ENCODE measurements at places on chromosomes 1 and 21. TPM values are rescaled to one million over a fixed set of nuclear protein-coding genes. Genes with fewer than 3 reads are reported as not detected.
A peak's percentile ranks its signal among the peaks of the same experiment; 100 is the strongest.

GRCh38 chr1:2800664-2801045, 838 bp downstream of the TTC34 start:
- DNase-seq: no peak

DNA sequence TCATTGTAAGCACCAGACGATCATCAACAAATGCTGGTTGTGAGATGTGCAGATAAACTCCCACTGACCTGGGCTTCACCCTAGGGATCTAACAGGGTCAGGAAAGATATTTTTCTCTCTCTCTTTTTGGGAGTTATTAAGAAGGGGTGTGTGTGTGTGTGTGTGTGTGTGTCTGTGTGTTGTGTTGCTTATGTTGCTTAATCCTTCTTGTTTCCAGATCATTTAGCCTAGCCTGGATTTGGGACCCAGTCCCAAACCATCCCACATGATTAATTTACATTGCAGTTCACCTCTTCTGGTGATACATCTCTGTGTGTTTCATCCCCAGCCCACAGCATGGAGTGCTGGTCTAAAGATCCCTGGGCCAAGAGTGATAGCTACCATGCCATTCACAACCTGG, 122.8 kb upstream of the IPO9 start:
- no peak for DNase-seq

DNA sequence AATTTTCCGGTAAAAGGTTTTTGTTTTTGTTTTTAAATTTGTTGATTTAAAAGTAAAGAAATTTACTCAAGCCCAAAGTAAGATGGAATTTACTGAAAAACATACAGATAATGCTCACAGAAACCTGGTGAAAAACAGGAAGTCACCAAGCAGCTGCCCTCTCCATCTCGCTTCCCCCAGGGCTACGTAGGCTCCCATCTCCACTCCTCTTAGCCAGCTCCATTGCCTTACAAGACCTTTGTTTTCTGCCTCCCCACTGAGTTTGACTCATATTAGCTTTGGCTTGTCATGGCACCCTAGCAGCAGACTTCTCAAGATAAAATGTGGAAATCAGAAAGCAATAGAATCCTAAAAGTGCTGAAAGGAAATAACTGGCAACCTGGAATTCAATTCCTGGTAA, 57.9 kb downstream of the PHTF1 start:
- no peak for DNase-seq

DNA sequence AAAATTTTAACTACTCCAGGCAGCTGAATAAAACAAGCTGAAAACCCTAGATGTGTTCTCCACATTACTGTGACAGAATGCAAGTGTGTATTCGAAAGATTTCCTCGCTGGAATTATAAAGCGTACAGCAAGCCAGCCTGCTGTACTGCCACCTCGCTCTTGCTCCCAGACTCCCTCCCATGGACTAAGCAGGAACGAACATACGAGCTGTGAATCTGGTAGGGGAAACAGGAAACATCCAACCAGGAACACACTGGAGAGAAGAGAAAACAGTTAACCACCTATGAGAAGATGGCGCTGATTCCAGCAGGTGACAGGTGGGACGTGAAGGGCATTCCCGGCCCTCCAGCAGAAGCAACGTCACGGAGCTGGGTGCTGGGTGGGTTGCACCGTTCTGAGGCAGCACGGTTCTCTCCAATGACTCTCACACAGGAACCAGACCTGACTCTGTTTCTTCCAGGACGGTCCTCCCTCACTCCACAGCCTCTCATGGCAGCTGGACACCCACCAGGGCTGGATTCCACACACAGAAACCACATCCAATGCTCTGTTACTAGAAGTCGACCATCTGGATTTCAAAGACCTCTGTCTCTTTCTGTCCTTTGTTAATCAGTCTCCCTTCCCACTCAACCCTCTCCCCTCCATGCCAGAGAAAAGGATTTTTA, 219.2 kb downstream of the RERE start:
- no peak for DNase-seq

DNA sequence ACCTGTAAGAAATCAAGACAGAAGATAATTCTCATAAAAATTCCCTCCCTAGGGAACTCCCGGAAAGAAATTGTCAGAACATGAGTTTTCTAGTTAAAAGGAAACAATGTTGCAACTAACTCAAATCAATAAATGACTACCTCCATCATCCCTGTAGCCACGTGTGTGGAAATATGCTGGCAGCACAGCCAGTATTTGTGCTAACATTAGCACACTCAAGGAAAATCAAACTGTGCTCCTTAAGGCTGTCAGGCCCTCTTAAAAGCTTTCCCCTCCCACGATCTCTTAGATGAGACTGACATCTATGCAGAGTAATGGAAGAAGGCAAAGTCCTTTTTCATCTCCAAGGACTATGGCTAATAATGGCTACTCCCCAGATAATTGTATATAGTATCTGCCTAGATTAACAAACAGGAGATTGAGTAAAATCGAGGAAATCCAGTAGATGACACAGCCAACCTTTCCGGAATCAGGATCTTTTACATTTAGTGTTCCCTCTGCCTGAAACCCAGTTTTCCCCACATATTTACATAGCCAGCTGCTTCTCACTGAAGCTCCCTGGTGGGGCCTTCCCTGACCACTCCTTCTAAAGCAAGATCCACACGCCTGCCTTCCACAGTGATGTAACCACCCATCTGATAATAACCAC, 50.9 kb upstream of the NR5A2 start:
- no peak for DNase-seq

DNA sequence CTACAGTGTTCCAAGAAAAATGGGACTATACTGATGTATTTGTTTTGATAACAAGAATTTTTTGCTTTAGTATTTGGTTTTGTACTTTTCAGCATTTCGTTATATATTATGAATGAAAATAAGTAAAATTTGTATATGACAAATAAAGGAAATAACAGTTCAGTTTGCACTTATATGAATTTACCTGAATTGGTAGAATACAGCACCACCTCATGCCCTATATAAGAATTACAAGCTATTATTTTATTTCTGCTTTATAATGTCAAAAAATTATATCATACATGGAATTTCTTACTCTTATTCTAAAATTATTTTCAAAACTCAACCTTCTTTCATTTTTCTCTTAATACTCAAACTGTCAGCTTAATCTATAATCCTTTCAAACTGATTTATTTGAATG, 14.6 kb downstream of the EFCAB7 start:
- no peak for DNase-seq

DNA sequence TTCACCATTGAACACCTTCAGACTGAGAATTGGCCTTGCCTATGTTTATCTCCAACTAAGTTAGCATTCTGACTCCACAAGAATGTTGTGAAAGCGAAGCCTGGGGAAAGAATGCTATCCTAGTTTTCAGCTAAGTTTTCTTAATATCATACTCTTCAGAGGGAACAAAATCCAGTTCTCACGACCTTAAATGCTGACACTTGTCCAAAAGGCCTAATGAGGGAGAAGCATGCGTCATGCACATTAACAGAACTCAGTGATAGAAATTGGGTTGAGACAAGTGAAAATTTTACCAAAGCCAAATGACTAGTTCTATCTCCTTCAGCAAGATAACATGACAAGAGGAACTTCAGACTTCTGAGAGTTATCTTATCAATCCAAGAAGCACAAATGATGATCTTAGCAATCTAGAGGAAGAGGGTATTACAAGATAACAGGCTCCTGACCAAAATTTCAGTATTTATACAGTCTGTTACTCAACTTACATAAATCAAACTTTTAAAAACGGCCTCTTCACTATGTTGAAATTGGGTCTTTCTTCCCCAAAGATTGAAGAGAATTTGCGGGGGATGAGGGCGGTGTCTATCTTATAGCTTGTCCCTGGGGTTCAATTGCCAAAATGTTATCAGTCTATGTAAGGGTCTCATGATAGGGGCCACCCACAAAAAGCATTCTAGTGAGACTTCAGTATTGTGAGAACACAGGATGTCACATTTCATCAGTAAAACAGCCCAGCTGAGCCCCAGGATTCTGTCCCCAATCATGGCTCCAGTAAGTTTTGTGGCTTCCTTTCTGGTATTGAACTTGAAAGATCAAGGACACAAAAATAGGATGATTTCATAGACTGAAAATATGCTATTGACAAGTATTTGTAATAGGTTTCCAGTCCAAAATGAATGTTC, 26.5 kb upstream of the SLC45A3 start:
- no peak for DNase-seq

DNA sequence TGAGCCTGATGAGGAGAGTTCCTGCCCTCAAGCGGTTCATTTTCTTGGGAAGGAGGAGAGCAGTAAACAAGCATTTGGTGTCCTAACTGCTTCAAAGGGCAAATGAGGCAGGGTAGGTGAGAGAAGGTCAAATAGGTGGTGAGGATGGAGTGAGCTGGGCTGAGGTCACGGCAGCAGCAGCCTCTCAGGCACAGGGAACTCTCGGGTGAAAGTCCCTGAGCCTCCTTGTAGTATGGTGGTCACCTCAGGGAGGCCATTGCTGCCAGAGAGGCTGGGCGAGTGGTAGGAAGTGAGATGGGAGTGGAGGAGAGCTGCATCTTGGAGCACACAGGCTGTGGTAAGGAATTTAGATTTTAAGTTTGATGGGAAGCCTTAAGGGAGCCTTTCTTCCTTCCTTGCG, 4.0 kb downstream of the ADARB1 start:
- DNase-seq: no peak

DNA sequence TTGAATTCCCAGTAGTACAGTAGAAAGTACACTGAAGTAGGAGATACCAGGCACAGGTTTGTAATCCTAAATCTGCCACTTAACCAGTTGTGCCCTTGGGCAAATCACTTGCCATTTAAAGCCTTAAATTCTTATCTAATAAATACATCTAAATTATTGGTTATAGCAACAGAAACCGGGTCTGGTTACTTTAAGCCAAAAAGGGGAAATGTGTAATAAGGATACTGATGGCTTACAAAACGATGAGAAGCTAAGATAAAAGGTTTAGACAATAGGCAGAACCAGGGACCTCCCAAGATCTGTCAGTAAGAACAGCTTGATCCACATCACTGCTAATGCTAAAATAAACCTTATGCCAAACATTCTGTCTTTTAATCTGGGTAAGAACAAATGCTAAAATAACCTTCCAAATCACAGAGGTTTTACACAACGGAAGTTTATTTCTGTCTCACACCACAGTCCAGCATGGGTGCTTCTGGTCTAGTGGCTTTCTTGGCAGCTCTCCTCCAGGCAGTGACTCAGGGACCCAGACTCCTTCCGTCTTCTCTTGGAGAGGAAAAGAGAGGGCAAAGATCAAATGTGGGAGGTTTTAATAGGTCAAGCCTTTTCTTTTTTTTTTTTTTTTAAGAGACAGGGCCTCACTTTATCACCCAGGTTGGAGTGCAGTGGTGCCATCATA, 16.5 kb upstream of the ZMYM1 start:
- DNase-seq: peak; percentile 53

DNA sequence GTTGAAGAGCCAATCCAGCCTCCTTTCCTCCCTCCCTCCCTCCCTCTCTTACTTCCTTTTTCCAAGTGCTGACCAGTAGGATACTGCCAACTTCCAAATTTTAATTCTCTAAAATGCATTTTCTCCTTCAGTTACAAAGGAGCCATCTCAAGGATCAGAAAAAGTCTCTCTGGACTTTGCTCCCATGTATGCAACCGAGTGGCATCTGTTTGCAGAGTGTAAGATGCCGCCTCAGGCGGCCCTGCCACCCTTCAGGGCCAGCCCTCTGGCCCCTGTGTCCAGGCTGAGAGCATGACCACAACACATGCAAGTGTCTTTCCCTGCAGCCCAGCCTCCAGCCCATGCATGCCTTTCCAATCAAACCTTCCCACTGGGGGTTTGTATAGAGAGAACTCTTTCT, 205.3 kb upstream of the RAB4A start:
- DNase-seq: no peak

DNA sequence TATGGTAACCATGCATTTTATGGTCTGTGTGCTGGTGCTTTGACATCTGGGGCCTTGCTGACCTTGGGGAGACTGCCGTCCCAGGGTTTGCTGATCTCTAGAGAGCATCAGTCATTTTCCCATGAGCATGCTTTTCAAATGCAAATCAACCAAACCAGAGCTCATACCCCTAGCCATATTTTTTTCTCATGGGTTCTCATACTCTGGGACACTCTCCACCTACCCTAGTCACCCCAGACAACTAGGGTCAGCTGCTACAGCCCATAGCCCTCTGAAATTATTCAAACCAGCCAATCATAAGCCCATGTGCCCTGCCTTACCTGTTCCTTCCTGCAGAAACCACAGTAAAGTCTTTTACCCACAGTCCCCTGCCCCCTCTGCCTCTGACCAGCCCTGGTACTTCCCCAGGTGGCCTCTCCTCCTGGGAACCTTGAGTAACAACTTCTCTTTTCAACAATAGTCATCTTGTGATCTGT, 132.0 kb downstream of the MAP3K21 start:
- DNase-seq: no peak

- DNase-seq: no peak
These were observed 21.8 kb upstream of the PLEKHO1 start for GRCh38 chr1:150127868-150128267.

GRCh38 chr1:1554926-1555915, 14.8 kb upstream of the TMEM240 start:
- peak; percentile 71 for DNase-seq

DNA sequence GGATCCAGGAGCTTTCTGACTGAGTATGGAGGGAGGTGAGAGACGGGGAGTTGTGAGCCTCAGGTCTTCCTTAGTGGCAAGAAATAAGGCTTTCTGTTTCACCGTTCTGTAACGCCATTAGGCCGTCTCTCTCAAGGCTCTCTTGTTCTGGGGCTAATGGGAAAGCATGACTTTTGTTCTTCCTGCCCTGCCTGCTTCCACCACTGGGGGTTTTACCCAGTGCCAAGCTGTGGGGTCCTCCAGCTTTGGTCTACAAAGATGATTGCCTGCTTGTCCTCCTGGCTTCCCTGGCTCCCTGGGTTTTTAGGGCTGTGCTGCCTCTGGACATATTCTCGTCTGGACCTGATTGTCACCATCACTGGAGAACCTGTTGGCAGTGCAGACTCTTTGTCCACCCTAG, 74.8 kb upstream of the TINAGL1 start:
- DNase-seq: no peak

DNA sequence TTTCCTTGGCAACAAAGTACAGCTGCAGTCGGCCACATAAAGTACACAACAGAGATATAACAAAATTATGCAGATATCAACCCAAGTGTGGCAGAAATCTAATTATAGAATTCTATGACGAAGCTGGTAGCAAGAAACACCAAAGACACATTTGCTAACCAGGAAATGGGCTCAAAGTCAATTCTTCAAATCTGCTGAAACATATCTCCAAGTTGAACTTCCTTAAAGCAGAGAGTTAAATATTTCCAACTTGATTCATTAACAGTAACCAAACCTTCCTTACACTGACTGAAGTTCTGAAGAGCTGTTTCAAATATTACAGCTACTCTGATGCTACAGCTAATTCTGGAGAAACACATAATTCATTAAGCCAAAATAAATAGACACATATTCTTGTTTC, 67.6 kb upstream of the SDC3 start:
- no peak for DNase-seq

Gene TSPAN2
- total RNA-seq: 0.42 TPM

Gene GJB4
- total RNA-seq: 0.28 TPM

Gene S100A4
- total RNA-seq: 60.7 TPM

Gene ST6GALNAC3
- 0.37 TPM for total RNA-seq

Gene NPHS2
- not detected for total RNA-seq

Gene PRDM16
- total RNA-seq: not detected

Gene TNNI3K
- not detected for total RNA-seq

Gene CD1B
- not detected for total RNA-seq

Gene SLC5A9
- not detected for total RNA-seq

Gene AMPD1
- not detected for total RNA-seq

Gene SERPINC1
- total RNA-seq: not detected
